Nucleus accumbens (tissue), 56 donors: ENCODE measurements at places on chromosomes 11 and 22.

DNA sequence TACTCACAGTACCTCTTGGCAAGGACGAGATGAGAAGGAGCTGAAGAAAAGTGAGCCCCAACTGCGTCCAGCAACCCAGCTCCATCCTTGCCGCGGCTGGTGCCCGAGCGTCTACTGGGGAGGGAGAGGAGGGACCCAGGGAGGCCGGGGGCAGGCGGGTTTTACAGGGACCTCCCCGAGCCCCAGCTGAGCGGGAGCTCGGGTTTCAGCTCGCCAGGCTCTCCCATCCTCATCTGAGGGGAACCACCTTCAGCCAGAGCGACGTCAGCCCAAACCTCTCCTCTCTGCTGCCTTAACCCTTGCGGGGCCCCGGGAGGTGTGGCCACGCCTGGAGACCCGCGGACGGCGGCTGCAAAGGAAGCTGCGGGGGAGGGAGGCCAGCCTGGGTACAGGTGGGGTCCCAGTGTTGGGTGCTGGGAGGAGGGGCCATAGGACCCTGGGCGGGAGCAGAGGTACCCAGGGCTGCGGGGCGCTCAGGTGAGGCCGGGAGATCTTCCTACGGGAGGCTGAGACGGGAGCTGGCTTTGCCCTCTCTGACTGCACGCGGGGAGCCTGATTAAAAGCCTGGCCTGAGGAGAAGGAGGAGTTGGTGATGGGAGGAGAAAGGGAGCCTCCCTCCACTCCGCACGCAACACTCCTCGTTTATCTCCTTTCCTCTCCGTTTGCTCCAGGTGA, at the start of gene PAMR1:
PAMR1 (minus strand) TSS at position 116 of the 675 bp plus-strand sequence; CDS start at position 85, 31 bp downstream.
- DNase-seq, result no peak

- no peak for DNase-seq
Observed at GRCh38 chr22:42950281-42950680, 64.7 kb downstream of the PACSIN2 start.

DNA sequence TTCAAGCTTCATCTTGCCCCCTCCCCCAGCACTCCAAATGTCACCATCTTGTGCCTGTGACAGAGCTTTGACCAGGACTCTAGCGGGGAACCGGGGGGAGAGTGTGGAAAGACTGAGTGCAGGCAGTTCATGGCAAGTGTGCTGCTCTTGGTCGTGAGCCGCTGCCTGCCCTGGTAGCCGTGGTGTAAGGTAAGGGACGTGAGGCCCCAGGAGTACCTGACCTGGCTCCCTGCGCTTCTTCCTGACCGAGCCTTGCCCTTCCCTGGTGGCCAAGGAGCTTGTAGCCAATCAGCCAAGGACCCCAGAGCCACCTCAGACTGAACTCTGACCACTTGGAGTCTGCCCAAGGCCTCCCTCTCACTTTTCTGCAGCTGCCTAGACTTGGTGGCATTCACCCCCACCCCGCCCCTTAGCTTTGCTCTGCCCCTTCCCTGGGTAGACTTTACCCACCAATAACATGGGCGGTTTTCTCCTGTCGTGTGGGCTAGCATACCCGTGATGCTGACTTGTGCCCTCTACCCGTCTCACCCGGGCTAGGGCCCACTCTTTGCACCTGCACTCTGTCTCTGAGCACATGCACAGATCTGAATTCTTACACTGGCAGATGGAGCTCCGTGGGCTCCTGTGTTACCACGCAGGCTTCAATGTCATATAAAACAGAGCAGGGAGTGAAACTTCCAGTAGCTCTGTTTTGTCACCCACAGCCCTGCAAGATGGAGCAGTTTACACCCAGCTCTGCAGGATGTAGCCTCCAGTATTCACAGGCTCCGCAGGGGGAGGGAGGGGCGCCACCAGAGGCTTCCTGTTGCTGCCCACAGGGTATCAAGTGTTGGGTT, 1.5 kb downstream of the DGKZ start:
- no peak for DNase-seq

DNA sequence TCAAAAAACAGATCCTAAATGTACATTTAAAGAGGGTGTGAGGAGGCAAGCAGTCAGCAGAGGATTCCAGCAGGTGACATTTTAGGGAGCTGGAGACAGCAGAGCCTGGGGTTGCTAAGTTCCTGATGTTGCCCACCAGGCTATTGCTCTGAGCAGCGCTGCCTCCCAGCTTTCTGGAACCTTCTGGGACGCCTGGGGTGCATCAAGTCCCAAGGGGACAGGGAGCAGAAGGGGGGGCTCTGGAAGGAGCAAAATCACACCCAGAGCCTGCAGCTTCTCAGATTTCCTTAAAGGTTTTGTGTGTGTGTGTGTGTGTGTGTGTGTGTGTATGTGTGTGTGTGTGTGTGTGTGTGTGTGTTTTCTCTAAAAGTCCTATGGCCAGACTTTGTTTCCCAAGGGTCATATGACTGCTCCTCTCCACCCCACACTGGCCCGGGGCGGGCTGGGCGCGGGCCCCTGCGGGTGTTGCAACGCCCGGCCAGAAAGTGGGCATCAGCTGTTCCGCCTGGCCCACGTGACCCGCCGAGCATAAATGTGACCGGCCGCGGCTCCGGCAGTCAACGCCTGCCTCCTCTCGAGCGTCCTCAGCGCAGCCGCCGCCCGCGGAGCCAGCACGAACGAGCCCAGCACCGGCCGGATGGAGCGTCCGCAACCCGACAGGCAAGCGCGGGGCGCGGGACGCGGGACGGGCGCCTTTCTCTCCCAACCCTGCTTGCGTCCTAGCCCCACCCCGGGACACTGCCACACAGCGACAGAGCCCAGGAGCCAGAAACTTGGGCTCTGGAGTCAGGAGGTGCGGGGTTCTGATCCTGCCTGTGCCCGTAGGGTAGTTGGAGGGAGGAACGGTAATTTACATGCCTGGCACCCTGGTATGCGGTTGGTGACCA, at the start of gene HMOX1:
HMOX1 (plus strand) TSS at position 560 of the 887 bp plus-strand sequence; CDS start at position 638, 78 bp downstream.
- peak; percentile 55 for DNase-seq

- no peak for DNase-seq
Observed at GRCh38 chr11:45166604-45166897, 20.1 kb downstream of the PRDM11 start.

- DNase-seq, result no peak
Observed at GRCh38 chr11:108622341-108622740, 28.8 kb upstream of the EXPH5 start.

GRCh38 chr22:23457380-23457985, 122.6 kb downstream of the IGLL1 start:
- DNase-seq, result no peak

GRCh38 chr11:76694664-76695063, 24.1 kb upstream of the LRRC32 start:
- DNase-seq, result no peak

DNA sequence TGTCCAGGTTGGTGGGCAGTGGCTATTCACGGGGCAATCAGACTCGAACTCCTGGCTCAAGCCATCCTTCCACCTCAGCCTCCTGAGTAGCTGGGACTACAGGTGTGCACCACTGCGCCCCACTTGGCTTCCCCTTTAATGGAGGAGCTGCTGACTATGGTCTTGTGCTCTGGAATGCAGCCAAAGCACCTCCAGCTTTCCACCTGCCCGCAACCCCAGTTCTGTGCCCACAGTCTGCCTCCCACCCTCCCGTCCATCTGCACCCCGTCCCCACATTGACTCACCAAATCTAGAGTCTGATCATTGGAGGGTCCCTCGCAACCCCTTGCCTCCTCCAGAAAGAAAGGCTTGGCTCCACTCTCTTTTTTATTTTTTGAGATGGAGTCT, 41.0 kb downstream of the KCNJ4 start:
- no peak for DNase-seq

DNA sequence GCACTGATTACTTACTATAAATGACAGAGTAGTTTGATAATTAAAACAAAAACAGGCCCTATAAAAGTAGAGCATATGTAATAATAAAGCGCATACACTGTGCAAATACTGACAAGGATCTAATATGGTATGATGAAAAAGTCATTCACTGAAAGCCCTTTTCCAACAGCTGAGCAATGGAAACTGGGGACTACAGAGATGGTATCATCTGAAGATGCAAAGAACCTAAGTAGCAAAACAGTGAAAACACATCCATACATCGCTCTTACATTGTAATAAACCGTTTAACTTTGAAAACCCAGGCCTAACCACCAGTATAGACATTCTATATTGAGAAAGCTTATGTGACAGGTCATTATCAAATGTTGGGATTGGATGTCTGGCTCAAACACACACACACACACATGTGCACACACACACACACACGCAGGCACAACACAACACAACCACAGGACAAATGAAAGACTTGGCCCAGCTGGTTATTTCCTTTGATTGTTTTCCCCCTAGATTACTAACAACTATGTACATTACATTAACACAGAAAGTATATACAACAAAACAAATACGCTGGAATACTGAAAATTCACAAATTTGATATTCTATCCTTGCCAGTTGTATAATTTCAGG, 119.5 kb downstream of the APOL5 start:
- DNase-seq, result no peak

DNA sequence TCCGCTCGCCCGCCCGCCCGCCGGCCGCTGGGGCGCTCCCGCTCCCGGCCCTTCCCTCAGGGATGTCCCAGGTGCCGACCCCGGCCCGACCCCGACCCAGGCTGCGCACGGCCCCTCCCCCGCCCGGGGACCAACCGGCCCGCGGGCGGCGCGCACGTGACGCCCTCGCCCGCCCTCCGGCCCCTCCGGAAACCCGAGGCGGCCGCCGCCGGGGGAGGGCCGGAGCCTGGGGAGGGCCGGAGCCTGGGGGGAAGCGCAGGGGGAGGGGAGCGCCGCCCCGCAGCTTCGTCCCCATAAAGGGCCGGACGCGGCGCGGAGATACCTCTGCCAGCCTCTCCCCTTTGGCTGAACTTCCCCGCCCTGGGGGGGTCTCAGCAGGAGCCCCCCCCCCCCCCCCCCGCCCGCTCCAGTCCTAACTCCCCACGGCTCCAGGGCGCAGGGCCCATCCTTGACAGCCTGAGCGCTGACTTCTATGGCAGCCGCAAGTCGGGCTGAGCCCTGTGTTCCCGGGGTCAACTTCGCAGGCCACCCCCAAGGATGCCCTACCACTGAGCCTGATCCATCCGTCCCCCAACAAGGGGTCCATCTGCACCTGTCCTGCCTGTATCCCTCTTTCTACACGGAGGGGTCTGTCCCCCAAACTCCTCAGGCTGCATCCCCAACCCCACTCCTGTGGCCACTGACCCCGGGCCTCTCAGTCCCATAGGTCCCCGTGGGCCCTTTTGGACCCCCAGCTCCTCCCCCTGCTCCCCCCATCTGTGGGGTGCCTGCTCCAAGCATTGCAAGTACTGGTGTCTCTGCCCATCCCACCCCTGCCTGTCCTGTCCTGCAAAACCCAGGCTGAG, at the start of gene MAPK12:
MAPK12 (minus strand) TSS at position 69 of the 845 bp plus-strand sequence. CDS start 174 bp downstream, outside the sequence.
- no peak for DNase-seq

DNA sequence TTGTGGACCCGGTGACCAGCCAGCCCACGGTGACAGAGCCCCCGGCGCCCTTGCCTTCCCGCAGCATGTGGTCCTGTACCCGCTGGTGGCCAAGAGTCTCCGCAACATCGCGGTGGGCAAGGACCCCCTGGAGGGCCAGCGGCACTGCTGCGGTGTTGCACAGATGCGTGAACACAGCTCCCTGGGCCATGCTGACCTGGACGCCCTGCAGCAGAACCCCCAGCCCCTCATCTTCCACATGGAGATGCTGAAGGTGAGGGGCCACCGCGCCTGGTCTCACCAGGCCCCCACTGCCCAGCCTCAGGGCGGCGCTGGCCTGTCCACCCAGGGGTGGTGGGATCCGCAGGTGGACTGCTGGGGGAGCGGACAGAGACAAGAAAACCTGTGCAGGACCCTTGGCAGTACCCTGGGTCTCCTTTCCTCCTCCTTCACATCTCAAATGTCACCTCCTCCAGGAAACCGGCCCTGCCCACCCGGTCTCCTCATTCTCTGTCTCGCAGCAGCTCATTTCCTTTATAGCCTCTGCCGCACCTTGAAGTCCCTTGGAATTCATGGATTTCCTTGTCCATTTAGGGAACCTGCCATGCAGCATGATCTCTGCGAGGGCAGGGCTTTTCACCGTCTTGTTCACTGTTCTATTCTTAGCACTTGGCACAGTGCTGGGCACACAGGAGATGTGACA, 6.5 kb downstream of the AIP start:
- DNase-seq, result no peak

DNA sequence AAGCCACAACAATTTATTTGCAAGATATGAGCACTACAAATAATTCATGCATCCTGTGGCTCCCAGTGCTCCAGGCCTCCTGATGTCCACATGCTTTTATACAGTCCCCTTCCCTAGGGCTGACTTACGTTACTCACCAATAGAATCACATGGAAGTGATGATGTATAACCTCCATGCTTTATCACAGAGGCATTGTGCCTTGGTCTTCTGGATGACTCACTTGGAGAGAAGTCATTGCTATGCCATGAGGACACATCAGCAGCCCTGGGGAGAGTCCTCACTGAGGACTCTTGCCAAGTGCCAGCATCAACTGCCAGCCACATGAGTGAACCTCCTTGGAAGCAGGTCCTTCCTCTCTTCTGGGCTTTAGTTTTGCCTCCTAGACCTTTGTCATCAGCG, 22.0 kb upstream of the IGSF9B start:
- DNase-seq, result no peak

DNA sequence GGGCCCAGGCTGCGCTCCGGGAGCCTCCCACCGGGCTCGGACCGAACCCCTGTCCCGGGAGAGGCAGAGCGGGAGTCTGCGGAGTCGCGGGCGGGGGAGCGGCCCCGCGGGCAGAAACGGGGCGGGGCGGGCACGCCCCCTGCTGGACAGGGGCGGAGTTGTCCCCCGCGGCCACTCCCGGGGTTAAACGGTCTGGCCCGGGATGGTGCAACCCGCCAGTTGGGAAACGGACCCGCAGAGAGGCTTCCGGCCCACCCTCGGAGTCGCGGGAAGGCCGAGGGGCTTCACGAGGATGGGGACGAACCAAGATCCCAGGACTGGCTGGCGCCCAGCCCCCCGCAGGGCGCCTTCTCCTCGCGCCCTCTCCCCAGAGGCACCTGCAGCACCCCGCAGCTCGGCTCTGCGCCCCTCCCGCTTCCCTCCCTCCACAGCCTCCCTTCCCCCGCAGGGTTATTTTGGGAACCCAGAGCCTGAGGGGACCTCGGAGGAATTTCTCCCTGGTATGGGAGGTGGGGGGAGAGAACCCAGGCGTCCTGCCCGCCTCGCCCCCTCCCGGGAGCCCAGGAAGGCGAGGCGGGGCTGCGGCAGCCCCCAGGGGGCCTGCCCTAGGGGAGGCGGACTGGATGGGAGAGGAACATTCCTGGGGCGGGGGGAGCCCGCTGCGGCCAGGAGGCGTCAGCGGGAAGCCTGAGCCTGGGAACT, 902 bp downstream of the RASGRP2 start:
- DNase-seq, result no peak

- no peak for DNase-seq
Observed at GRCh38 chr11:3156661-3157311, 8.3 kb downstream of the OSBPL5 start.

- DNase-seq, result no peak
Observed at GRCh38 chr11:3217818-3218482, 663 bp downstream of the MRGPRG start.

GRCh38 chr11:5242933-5243815, 6.5 kb downstream of the HBG1 start:
- DNase-seq, result no peak

- DNase-seq, result no peak
Observed at GRCh38 chr22:31829505-31829904, 75.7 kb downstream of the DEPDC5 start.

DNA sequence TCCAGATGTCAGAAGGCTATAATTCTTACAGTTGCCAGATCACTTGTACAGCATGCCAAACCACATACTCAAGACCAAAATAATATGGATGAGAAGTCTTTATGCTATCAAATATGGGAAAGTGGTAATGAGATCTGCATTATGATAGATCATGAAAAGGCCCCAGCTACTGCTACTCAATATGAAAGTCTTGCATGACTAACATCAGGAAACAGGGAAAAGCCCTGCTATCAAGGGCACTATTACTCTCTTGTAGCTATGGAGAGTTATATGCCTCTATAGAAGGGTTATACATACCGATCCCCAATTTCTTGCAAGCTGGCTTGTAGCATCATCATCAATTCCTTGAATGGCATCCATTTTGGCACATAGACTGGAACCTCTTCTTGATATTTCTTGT, 30.2 kb upstream of the TMPRSS5 start:
- DNase-seq, result no peak
